ENCODE measurements at places on chromosomes 16 and 17.

- no peaks in the 10 kb centered on the region for H3K4me1 ChIP-seq
- H3K27me3 ChIP-seq = no peaks in the 10 kb centered on the region
- H3K27ac ChIP-seq = no peak overlapping the region
- no peak for DNase-seq
- no peak overlapping the region for H3K4me3 ChIP-seq
Observed at GRCh38 chr17:17342242-17342945, 39.2 kb downstream of the NT5M start.

GRCh38 chr16:25034911-25035310 lies 19.7 kb upstream of the ARHGAP17 start:
- H3K36me3 ChIP-seq = no peaks in the 10 kb centered on the region
- DNase-seq = no peak
- no peak overlapping the region for H3K27ac ChIP-seq
- no peaks in the 10 kb centered on the region for H3K27me3 ChIP-seq
- no peak overlapping the region for H3K4me3 ChIP-seq
- peaks cover 3% of the 10 kb centered on the region for H3K4me1 ChIP-seq

GRCh38 chr17:76872874-76873221 lies 4.6 kb downstream of the MGAT5B start:
- peaks cover 2% of the 10 kb centered on the region for H3K27me3 ChIP-seq
- no peak overlapping the region for H3K27ac ChIP-seq
- no peaks in the 10 kb centered on the region for H3K36me3 ChIP-seq
- DNase-seq = no peak
- no peak overlapping the region for H3K4me3 ChIP-seq

DNA sequence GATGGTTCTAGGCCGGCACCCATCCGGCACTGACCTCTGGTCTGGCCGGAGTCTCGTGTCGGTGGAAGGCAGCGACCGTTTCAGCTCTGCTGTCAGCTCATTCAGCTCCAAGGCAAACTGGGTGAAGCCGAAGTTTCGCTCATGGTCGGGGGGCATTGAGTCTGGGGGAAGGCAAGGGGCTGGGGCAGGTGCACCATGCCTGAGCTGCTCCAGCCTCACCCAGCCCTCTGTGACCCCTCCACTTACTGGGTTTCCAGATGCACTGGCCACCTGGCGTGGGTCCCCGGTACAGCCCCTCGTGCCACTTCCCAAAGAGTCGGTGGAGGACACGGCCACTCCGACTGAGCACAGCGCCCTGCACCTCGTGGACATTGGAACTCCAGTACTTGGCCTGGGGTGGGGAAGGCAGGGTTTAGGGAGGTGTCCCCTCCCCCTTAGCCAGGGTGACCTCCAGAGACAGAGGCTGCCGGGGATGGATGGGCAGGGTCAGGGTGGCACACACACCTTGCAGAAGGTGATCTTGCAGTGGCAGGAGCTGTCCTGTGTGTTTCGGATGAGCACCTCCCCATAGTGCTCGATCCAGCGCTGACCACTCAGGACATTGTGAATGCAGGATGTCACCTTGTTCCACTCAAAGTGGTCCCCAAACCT lies 12.6 kb downstream of the OSBPL7 start:
- peaks cover 4% of the 10 kb centered on the region for H3K36me3 ChIP-seq
- no peak overlapping the region for H3K27ac ChIP-seq
- no peaks in the 10 kb centered on the region for H3K4me1 ChIP-seq
- no peaks in the 10 kb centered on the region for H3K27me3 ChIP-seq
- no peak for DNase-seq
- H3K4me3 ChIP-seq = no peak overlapping the region

DNA sequence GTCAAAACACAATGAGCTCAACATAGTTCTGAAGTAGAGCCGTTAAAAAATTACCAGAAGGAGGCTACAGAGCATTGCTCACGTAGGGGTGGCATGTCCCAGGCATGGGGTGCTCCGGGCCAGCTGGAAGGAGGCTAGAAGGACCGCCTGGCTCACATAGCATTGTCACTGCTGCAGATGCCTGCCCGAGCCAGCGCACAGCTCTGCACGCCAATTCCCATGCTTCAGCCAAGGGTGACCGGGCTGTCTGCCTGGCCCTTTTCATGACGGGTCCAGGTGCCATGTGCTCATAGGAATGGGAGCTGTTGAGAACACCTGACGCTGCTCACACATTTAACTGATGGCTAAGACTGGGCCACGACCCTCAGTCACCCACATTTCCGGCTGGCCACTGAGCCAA lies 228.9 kb upstream of the FOXF1 start:
- H3K4me3 ChIP-seq = no peak overlapping the region
- no peaks in the 10 kb centered on the region for H3K36me3 ChIP-seq
- H3K27me3 ChIP-seq = peaks cover 14% of the 10 kb centered on the region

GRCh38 chr17:78748730-78749317 lies 33.2 kb downstream of the CYTH1 start:
- DNase-seq = no peak
- peak overlapping the region; percentile 39 for H3K27ac ChIP-seq
- no peaks in the 10 kb centered on the region for H3K27me3 ChIP-seq
- H3K36me3 ChIP-seq = no peaks in the 10 kb centered on the region

GRCh38 chr16:629185-629832 lies 1.5 kb upstream of the WFIKKN1 start:
- H3K27me3 ChIP-seq = no peaks in the 10 kb centered on the region
- H3K4me3 ChIP-seq = no peak overlapping the region
- H3K27ac ChIP-seq = no peak overlapping the region
- no peaks in the 10 kb centered on the region for H3K36me3 ChIP-seq
- no peaks in the 10 kb centered on the region for H3K4me1 ChIP-seq
